ENCODE measurements at places on chromosomes 1 and 21. TPM values are rescaled to one million over a fixed set of nuclear protein-coding genes. Genes with fewer than 3 reads are reported as not detected.

DNA sequence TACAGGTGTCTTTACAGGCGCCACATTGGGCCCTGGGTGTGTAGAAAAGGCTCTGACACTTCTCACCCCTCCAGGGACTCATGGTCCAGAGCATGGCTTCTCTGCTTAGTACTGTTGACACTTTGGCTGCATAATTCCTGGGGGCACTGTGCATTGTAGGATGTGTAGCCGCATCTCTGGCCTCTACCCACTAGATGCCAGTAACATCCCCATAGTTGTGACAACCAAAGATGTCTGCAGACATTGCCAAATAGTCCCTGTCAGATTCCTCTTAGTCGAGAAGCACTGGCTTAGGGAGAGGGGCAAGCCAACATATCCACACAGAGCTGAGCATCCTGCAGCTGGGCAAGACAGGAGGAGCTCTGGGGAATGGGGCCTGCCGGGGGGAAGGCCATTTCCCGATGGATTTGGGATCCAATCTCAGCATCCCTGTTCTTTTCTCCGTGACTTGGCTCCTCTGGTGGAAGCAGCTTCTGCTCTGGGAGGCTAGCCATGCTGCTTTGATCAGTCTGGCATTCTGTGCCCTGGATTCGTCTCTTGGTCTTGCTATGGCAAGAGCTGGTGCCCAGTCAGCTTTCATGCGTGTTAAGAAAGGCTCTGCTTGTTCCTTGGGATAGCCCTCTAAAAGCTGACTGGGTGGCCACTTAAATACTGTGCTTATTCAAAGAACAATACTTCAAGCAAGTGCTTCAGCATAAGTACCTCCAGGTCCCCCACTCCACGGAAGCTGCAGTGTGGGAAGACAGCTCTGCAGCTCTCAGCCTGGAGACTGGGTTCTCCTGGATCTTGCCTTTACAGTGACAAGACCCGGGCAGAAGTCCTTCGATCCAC is 38.3 kb upstream of the SCMH1 start:
- DNase-seq: no peak

DNA sequence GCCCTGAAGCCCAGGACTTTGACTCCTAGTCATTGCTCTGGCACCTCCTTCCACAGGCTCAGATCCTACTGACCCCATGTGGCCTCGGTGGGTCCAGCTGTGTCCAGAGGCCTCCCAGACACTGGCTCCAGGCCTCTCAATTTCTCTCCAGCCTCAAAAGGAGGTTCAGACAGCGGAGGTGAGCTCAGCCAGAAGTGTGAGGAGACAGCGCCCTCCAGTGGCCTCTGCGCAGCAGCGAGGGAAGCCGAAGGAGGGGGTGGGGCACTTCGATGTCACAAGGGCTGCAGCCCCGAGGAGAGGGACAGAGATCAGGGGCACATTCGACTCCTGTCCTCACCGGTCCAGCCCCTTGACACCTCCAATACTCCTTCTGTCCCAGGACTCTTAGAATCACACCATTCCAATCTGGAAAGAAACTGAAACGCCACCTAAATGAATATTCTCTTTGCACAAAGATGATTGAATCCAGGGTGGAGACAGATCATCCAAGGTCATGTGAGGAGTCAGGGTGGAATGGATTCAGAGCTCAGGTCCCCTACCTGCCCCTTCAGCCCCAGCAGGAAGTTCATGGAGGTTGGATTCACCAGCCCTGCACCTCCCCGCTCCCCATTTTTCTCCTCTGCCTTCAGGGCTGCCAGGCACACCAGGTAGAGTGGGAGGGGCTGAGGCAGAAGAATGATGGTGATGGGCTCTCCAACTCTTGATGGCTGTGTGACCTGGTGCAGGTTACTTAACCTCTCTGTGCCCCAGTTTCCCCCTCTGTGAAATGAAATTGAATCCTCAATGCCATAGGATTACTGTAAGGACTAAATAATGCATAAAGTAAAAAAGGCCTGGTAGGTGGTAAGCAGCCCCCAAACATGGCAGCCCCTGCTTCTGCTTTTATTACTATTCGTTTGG is 34.8 kb upstream of the ZBTB40 start:
- DNase-seq: peak; percentile 65

DNA sequence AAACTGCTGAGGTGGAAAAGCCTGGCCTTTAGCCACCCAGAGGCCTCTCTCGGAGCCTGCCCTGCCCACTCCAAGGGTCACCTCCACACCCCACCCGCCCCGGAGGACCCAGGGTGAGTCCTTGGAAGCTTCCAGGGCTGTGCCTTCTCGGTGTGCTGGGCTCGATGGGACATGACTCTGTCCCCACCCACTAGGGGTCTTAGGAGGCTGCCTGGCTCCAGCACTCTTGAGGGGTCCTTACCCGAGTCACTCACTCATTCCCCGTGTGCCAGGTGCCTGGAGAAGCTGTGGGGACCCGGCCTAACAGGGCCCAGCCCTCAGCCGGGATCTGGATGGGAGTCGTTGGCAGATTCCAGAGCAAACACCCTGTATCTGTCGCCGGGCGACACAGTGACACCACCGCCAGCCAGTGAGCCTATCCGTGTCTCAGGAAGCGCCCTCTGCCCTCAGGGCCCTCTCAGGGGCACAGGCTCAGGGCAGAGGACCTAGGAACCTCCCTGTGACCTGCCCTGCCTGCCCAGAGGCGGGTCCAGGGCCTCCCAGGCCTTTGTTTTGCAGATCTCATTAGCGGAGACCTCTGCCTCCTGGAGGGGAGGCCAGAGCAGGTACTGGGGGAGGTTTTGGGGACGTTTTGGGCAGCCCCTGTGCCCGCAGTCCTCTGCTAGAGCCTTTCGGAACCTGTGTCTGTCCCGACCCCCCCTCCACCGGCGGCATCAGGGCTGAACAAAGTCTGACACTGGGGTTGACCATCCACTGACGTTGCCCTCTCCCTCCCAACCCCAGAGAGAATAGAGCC is 3.1 kb upstream of the PRKCZ start:
- DNase-seq: no peak

- no peak for DNase-seq
Observed at GRCh38 chr1:155022927-155023236, 10.7 kb downstream of the DCST2 start.

The CHIA gene
- not detected for total RNA-seq

DNA sequence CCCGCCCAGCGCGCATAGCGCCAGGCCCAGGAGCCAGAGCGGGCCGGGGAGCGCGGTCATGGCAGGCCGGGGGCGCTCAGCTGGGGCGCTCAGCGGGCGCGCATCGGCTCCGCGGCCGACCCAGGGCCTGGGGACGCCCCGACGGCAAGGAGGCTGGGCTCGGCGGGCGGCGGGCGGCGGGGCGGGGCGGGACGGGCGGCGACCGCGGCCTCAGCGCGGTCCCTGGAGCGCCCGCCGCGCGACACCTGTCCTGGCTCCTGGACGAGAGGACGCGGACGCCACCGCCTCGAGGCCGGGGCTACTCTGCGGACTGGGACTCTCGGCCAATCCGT is 273 bp downstream of the BMP8B start:
- no peak for DNase-seq

- no peak for DNase-seq
Observed at GRCh38 chr1:198265073-198265661, 108.4 kb downstream of the NEK7 start.

GRCh38 chr1:186091222-186091720 is 283.8 kb downstream of the TPR start:
- DNase-seq: no peak

DNA sequence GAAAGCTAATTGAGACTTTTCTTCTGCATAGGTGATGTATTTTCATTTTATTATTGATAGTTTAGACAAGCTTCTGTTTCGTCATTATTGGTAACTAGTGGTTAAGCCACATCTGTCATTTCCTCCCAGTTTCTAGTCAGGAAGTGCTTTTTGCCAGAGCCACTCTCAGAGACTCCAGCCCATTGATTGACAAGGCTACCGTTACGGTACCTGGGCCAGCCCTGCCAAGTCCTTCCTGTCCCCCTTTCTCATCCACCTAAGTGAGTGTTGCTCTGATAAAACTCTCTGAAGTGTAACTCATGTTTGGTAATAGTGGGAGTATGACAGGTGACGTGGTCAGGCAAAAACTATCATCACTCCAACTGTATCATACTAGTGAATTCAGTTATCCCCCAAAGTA is 29.6 kb upstream of the AGL start:
- no peak for DNase-seq

- DNase-seq: no peak
Observed at GRCh38 chr1:16111771-16112595, 38.5 kb upstream of the FAM131C start.

- no peak for DNase-seq
Observed at GRCh38 chr1:115343200-115343737, 5.2 kb upstream of the NGF start.

GRCh38 chr1:22494144-22494543 is 42.5 kb downstream of the ZBTB40 start:
- DNase-seq: no peak

GRCh38 chr1:168223261-168223660 is 2.5 kb upstream of the SFT2D2 start:
- no peak for DNase-seq

DNA sequence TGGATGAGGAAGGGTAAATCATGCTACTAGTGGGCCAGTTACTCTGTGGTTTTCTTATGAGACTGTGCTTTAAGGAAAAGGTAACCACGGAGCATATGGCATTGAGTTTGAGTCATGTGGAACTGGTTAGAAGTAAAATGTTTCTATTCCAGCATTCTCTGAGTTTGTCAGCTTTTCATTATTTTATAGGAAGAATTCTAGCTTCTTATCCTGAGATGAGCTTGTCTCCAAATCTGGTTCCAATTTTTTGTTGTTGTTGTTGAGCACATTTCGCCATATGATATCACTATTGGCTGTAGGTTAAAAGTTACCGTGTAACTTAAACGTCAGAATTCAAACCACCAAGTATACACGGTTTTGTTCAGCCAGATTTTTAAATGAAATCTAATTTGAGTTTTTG is 69.9 kb downstream of the ATF6 start:
- peak; percentile 15 for DNase-seq
